ENCODE measurements at places on chromosomes 4 and X.

DNA sequence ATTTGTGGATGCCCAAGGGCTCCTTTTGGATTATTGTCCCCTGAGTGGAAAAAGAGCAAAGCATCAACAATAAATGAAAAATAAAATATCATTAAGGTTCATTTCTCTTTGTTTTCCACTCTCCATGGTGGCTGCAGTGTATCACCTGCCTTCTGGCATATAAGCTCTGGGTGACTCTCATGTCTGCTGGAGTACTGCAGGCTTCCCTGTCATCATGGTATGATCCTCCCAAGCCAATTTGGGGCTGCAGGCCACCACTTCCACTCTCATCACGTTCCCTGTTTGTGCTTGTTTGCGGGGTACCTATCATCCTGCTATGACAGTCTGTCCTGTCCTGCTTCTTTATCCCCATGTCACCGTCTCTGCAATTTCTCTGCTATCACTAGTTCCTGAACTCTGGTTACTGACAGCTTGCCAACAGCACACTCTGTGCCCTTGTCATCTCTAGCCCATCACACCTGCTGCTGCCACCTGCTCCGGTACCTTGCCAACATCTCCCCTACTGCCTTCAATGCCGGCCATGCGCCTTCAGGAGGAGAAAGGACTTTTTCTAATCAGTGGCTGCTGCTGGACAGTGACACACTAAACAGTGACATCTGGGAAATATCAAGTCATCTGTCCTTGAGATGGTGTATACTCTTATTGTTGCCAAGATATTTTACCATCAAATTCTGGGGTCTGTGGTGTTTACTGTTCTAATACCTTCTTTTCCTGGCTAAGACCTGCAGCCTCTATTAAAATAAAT lies 23.0 kb upstream of the FGF5 start:
- peak; percentile 7 for DNase-seq

DNA sequence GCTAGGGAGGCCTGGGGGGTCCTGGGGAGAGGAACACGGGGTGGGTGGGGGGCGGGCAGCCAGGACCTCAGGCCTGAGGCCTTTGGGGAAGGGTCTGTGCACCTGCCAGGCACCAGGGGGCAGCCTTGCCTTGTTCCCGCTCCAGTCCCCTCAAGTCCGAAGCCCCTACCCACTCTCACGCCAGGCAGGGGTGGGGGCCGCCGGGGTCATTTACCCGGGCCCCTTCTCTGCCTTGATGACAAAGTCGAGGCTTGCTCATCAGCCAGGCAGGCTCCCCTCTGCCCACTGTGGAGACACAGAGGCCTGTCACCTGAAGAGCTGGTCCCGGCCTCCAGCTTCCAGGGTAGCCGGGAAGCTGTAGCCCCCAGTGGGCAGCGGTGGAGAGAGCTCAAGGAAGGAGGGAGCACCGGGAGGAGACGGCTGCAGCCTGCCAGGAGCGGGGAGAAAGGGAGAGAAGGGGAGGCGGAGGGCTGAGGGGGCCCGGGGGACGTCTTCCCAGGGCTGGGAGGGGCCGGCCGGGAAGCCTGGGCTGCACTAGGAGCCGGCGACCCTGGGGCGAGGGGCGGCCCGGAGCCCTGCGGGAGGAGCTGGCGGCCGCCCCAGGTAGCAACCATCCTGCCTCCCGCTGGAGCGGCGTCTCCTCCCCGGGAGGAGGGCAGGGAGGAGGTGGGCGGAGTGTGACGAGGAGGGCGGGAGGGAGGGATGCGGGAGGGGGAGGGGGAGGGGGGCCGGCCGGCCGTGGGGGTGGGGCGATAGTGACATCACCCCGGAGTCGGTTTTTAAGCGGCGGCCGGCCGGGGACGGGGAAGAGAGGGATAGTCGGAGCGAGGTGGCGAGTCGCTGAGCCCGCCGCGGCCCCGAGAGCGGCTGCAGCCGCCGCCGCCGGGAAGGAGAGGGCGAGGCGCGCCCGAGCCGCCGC lies at the start of gene SLC6A8:
Gene SLC6A8 (plus strand): TSS at position 806 of the 919 bp plus-strand sequence. CDS start 649 bp downstream, outside the sequence.
- peak; percentile 61 for DNase-seq

- no peak for DNase-seq
These were observed 41.0 kb downstream of the PDK3 start for GRCh38 chrX:24506082-24506481.

- no peak for DNase-seq
These were observed at the start of gene TCEAL5 for GRCh38 chrX:103276581-103277002. Gene TCEAL5 (minus strand): TSS chrX:103276750. CDS start chrX:103274563, 2,187 bp downstream.

DNA sequence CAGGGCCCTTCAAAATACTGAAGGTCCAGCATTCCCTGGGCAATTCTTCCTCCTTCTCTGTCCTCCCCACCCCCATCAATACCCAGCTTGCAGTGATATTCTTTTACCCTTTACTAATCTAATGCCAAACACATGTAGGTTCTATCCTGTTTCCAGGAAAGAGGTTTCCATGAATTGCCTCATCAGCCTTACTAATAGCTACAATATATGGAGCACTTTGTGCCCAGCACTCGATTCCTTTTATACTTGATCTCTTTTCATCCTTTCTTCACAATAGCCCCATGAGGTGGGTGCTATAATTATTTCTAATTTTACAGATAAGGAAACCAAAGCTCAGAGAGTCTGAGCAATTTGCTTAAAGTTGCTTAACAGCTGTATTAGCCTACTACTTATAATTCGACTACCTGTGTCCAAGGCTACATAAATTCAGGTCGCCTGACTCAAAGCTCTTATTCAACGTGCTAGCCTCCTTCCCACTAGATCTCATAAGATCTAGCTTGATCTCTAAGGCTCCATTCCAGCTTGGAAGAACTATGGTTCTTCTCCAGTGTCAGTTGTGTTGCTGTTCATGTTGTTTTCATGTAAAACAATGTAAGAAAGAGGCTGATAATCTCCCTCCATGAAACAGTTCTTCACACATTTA lies 229.6 kb upstream of the PGRMC2 start:
- DNase-seq: no peak

DNA sequence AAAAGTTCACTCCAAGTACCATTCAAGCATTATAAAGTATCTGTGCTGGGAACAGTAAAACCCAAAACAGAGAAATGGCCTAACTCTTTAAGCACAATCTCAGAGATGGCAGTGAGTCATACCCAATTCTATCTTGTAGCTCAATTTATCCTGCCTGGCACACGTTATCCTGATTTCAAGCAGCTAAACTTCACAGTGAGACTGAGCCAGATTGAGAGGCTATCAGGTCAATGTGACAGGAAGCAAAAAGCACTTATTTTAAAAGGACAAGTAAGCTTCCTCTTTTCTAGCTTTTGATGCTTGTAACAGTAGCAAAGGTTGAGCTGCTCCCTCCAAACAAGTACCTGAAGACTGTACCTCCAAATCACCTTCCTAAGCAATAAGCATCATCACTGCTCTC lies 324.9 kb downstream of the NAF1 start:
- DNase-seq: no peak

DNA sequence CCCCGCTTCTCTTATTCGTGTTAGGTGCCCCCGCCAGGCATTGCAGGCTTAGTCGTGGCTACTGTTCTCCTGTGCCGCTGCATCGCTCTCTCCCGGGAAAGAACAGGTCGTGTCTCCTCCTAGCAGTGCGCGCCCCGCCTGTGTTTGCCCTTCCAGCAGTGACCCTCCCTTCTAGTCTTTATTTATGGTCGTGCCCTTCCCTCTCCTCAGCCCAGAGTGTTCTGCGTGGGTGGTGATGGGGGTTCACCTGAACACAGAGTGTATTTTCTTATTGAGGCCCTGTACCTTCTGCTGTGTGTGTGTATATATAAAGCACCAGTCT lies 15.2 kb downstream of the USP11 start:
- no peak for DNase-seq

DNA sequence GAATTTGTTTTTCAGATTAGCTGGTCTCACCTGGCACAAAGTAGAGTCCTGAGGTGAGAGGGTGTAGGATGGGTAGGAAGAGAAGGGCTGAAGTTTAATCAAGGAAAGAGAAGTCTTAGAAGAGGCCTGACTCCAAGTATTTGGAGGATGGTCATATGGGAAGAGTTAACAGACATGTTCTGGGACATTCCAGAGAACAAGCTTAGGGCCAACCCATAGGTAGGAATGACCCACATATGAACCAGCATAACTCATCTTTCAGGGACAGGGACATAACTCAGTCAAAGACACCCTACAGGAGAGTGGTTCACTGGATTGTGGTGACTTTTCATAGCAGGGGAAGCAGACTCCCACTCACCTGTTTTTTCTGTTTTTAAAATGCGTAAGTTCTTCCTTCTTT lies 27.9 kb upstream of the ANXA5 start:
- DNase-seq: no peak

DNA sequence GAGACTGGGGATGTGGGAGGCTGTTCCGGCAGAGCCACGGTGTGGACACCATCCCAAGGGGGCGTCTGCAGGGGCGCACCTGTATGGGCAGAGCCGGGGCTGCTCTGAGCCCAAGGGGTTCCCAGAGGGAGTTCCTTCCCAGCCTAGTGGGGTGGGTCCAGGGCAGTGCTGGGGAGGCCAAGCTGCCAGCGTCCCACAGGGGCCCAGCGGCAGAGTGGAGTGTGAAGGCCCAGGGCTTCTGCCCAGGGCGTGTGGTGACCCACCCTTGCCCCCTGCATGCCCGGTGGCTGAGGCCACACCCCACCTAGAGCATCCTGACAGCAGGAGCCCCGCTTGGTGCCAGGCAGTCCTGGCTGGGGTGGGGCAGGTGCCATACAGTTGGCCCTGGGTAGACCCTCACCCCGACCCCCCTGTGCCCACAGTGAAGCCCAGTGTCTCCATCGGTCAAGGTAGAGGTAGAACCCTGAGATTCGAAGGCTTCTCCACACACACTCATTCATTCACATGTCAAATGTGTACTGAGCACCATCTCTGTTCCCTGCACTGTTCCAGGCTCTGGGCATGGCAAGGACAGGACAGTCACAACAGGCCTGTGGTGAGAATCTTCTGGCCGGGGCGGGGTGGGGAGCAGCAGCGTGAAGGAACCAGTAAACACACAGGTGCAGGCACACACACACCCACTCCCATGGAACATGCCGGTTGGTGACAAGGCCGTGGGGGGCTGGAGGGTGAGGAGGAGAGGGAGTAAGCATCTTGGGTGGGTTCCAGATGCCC lies 29.2 kb downstream of the TACC3 start:
- no peak for DNase-seq
